Right cardiac atrium (tissue), 5 donors: ENCODE measurements at places on chromosomes 12 and 14. TPM values are rescaled to one million over a fixed set of nuclear protein-coding genes. Genes with fewer than 3 reads are reported as not detected.
A peak's percentile ranks its signal among the peaks of the same experiment; 100 is the strongest.

ADAMTS20 gene
- not detected for polyA plus RNA-seq

GRCh38 chr12:76266797-76267196 lies 81.4 kb downstream of the BBS10 start:
- no peak for DNase-seq

DNA sequence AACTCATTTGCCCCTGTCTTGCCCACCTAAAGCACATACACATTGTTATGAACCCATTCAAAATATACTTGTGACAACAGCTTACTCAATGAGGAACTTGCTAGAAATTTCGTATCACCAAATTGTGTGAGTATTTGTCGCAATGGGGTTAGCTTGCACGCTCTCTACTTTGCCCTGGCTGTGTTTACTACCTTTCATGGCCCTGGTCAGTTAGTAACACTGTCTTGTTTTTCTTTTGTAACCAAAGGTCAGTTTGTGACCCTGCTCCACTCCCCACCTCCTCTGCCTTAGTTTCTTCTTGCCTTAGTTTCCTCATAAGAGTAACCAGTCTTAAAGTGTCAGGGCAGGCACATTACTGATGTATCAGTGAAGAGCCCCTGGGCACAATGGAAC lies 205.8 kb upstream of the EEA1 start:
- no peak for DNase-seq

- DNase-seq, result peak; percentile 59
Observed at GRCh38 chr12:98456576-98457573, 58.5 kb upstream of the TMPO start.

KCNH3 gene
- 1.6 TPM for polyA plus RNA-seq

DNA sequence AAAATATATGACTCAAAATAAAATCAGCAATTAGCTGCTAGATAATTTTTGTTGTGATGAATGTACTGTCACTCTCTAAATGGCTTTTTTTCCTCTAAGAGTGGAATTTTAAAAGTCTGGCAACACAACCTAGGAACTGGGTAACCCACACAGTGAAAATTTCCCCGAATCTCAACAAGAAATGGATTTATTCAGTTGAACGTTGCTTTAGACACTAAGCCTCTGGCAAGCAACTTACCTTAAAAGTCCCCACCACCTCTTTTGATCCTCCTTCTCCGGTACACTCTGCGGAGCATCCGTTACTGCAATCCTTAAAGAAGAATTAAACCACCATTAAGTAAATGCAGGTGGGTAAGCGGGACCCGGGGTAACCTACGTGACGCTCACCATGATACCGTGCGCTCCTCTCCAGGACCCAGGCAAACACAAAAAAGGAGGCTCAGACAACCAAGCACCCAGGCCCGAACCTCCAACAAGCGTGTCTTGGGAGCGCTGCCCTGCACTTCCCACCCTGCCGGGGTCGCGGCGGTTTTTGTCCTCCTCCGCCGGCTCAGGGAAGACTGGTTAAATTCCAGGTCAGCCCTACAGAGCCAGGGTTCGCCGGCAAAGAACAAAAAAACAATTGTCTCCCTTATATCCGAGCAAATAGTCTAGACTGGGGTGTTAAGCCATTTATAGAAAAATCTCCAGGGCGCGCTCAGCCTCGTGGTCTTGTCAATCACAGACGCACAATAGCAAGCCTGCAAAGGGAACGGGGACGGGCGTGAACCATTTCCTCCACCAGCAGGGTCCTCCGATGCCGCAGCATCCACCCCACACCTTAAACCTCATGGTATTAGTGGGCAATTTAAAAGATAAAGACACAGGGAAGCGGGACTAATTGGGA lies 47.1 kb downstream of the BCAT1 start:
- DNase-seq, result peak; percentile 57

C12orf76 gene
- 7.0 TPM for polyA plus RNA-seq

GRCh38 chr14:96264853-96265252 lies 8.8 kb downstream of the BDKRB1 start:
- DNase-seq, result no peak

ATP6V1D gene
- 139 TPM for polyA plus RNA-seq

GRCh38 chr14:97930166-97930565 lies 1133.0 kb downstream of the VRK1 start:
- DNase-seq, result no peak

KLRG1 gene
- 5.7 TPM for polyA plus RNA-seq

- DNase-seq, result no peak
Observed at GRCh38 chr12:89907659-89908058, 199.0 kb upstream of the ATP2B1 start.

DNAH10 gene
- 0.11 TPM for polyA plus RNA-seq

DNA sequence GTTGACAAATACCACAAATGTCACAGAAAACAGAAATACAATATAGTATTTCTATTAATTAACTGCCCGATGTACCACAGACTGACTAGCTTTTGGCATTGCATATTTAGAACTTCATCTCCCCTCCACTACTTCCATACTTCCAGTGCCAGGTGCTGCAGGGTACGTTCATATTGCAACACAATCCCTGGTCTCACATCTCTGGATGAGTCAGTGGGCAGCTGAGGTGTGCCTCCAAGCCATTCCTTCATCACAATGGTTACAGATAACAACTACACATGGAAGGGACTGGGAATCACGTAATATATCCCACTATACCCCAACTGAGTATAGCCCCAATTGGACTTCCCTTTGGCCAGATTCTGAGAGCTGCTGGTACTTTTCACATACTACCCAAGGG lies 31.1 kb downstream of the CCDC198 start:
- no peak for DNase-seq

DNA sequence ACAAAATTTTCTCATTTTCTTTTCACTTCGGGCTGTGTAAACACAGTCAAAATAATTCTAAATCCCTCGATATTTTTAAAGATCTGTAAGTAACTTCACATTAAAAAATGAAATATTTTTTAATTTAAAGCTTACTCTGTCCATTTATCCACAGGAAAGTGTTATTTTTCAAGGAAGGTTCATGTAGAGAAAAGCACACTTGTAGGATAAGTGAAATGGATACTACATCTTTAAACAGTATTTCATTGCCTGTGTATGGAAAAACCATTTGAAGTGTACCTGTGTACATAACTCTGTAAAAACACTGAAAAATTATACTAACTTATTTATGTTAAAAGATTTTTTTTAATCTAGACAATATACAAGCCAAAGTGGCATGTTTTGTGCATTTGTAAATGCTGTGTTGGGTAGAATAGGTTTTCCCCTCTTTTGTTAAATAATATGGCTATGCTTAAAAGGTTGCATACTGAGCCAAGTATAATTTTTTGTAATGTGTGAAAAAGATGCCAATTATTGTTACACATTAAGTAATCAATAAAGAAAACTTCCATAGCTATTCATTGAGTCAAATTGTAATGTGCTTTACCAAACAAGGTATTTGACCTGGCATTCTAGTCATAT lies 4.8 kb downstream of the CDKN1B start:
- DNase-seq, result no peak

- no peak for DNase-seq
Observed at GRCh38 chr14:96811985-96812667, 14.9 kb downstream of the VRK1 start.

ACSS3 gene
- polyA plus RNA-seq, result 11.7 TPM

KRT79 gene
- polyA plus RNA-seq, result 0.09 TPM

GRCh38 chr12:91841822-91842221 lies 303.8 kb downstream of the BTG1 start:
- no peak for DNase-seq

DNA sequence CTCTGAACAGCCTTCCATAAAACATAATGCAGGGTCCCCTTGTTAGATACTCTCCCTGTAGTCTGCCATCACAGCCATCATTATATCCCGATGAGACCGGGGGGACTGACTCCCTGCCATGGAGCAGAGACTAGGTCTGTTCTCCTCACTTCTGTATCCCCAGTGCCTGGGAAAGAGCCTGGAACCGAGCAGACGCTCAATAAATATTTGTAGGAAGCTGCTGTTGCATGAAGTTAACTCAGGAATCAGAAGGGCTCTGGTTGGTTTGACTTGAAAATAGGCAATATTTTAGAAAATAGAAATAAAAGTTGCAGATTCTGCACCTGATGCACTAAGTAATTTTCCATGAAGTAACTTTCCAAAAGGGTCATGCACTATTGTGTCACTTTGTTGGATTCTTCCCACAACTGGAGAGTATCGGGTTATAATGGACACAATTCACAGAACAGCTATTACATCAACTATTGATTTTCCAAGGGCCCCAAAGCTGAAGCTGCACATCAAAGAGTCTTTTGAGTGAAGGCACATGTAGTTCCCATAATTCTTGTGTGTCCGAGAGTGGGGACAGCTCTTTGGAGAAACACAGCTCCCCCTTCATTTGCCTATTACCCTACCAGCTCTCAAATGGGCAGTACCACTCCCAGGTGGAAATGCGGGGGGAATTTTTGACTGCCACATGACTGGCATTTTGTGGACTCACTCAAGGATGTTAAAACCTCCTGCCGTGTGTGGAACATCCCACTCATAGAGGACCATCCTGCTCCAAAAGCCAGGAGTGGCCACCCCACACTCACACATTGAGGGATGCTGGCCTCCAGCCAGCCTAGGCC lies 18.8 kb downstream of the CLMN start:
- no peak for DNase-seq

NUAK1 gene
- 10.0 TPM for polyA plus RNA-seq

DNA sequence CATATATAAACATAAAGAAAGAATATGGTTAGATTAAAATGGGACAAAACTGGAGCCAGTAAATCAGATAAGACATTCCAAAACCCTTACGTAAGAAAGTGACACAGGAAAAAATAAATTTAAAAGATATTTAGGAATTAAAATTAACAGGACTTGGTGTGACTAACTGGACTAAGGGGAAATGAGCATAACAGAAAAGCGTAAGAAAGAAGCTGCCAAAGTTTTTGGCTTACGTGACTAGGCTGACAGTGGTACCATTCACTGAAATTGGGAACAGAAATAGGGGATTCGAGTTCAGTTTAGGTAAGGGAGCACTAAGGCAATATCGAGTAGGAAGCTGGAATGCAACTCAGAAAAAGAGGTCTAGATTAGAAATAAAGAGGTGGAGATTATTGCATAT lies 7.8 kb downstream of the CDK17 start:
- DNase-seq, result no peak

KCNC2 gene
- not detected for polyA plus RNA-seq

- no peak for DNase-seq
Observed at GRCh38 chr14:36477266-36477665, 42.8 kb downstream of the NKX2-1 start.

DNA sequence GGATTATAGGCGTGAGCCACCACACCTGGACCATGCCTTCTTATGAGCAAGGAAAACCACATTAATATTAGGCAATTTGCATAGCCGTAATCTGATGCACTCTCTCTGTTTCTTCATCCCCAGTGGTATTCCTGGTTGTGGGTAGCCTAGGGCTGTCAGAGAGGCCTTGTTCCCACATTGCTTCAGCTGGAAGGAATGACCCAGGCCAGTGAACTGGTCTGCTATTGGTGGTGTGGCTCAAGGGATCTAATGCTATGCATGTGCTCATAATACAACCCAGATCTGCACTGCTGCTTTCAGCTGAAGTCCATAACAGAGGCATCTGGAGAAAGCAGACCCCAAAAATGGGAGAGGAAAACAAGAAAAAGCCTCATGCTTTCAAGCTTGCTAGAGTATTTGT lies 33.1 kb upstream of the G2E3 start:
- DNase-seq, result no peak

DNA sequence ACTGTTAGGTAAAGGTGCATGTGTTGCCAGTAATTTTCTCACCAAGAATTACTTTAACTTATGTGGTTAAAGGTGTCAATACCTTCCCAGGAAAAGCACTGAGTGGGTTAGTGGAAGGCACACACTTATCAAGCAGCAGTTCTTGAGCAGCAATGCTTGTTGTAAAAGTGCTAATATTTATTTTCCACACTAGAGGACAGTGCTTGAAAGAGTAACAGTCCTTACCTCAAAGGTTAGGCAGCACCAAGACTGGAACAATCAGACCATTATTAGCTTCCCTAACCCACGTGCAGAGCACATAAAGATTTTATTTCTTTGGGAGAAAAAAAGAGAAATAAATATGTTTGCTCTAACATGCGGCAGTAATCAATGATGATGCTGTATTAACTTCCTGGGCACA lies 48.8 kb upstream of the KRR1 start:
- DNase-seq, result no peak

NPFF gene
- polyA plus RNA-seq, result not detected

GLS2 gene
- 0.63 TPM for polyA plus RNA-seq

- DNase-seq, result no peak
Observed at GRCh38 chr14:105168979-105169507, 467 bp upstream of the JAG2 start.

CISTR gene
- polyA plus RNA-seq, result 2.8 TPM

DNA sequence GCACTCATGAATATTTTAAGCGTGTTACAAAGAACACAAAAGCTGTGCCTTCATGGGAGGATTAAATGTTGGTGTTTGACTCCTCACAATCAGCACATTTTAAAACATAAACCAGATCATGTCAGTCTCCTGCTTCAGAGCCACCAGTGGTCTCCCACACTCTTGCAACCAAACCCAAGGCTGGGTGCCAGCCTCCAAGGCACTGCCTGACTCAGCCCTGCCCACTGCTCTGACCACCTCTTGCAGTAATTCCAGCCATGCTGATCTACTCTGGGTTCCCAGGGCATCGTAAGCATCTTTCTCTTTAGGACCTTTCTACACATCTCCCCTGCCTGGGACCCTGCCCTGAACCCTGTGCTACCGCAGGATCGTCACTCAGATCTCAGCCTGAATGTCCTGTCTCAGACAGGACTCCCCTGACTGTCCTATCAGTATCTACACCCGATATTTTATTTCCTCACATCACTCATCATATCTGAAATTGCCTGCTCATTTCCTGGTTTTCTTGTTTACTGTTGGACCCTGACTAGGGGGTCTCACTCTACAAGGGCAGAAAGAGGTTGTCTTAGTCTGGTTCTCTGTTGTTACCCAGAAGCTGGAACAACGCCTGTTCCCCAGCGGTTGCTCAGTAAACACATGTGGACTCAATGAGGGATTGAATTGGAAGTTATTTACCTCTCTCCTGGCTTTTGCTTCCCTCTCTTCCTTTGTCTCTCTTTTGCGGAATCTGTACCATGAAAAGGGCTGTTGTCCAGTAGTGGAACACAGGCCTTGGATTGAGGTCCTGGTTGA lies 449.8 kb downstream of the RAD51B start:
- peak; percentile 45 for DNase-seq

HCAR1 gene
- polyA plus RNA-seq, result 0.20 TPM
